ENCODE measurements at places on chromosomes 1 and 21.

- no peak for DNase-seq
Observed at GRCh38 chr1:159957824-159958268, 3.8 kb upstream of the SLAMF9 start.

GRCh38 chr1:212774584-212774983 lies 17.0 kb downstream of the NSL1 start:
- no peak for DNase-seq

DNA sequence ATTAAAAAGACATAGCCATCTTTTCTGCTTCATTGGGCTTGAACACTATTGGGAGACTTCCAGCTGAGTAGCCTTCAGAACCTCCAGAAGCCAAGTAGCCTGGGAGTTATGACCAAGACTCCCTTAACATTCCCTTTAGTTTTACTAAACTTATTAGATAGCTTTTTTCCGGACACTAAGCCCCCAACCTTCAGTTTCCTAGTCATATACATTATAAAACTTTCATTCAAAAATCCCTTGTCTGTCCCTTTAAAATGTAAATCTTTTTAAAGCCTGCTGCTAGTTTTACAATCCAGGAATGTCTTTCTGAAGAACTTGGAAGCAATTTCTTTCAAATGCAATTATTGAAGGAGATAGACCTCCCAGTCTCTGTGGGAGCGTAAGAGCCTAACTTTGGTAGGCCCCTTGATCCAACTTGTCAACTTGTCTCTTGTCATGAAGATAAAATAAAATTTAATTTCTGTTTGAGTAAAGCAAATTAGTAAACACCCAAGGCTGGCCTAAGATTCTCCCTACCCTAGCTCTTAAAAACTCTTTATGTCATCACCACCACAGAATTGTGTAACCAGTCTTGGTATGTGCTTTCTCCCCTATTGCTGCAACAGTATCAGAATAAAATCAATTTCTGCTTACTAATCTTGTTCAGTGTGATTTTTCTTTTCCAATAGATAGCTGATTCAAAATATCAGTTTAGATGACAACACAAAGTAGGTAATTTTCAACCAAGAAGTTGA lies 796.2 kb downstream of the PLA2G4A start:
- DNase-seq, result no peak

DNA sequence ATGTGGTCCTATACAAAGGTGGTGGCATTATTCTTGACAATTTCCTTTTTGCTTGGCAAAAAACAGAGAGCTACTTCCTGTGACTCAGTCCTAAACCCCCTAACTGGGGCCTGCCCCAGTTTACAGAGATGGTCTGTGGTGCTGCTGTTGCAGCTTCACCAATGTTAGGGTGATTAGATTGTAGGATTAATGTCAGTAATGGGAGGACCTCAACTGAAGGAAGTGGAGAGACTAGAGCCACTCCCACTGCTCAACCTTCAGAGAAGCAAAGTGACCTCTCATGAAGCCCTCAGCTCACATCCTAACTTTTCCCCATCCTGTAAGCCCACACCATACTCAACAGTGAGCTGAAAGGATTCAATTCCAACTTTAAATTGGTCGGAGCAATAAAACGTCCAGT lies 3.6 kb downstream of the S100A6 start:
- DNase-seq, result no peak

GRCh38 chr1:38125837-38126520 lies 79.4 kb upstream of the POU3F1 start:
- no peak for DNase-seq

DNA sequence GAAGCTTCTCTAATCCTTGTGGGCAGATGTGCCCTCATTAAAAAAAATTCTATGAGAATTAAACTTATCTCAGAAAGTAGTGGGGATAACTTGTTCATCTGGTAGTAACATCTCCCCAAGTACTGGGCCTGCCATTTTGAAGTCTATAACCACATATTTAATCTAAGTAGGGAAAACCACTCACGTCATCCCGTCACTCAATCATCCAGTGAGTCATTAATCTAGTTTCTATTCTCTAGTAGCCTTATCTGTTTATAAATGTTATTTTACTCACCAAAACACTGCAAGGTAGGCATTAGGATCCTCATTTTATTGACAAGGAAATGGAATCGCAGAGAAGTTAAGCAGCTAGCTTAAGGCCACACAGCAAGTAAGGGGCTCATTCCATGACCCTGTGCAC lies 221.9 kb downstream of the ATG4C start:
- no peak for DNase-seq

DNA sequence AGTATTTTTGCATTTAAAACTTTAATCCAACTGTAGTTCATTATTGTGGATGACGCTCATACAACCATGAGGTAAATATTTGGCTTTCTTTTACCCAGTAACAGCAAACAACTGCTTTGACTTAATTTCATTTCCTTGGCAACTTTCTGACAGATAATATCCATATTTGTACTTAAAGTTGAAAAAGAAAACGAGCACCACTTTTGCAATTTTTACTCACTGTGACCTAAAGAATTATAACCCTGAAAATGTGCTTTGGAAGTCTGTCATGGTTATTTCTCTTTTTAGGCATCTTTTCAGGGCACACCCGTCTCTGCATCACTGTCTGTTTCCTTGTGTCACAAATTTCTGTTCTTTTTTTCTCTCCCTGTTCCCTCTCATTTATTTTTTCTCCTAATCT lies 918 bp upstream of the CD2 start:
- DNase-seq, result no peak

DNA sequence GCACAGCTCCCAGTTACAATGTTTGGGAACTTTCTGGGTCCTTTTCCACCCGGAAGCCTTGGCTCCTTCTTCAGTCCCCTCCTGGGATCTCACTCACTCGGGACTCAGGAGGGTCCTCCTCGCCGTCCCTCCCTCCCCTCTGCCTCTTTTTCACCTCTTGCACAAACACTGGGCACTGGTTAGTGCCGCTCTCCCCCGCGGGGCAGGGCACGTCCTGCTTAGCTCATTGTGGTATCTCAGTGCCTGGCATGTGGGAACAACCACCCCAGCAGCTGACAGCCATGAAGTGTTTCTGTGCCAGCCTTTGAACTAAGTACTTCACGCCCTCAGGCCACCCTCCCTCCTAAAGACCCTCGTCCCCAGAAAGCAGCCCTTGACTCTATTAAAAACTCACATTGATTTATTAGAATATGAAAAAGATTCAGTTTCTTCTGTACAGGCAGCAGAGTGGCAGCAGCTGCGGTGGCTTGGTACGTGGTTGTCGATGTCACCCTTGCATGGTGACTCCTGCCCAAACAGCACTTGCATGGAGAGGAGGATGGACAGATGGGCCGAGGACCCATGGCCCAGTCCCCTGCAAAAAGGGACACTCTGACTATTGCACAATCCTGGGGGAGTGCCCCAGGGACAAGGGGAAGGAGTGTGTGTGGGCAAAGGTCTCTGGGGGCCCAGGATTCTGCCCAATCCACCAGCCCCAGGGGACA lies 56.3 kb downstream of the SLC9A1 start:
- no peak for DNase-seq

GRCh38 chr1:204323887-204324286 lies 35.8 kb downstream of the PLEKHA6 start:
- no peak for DNase-seq

GRCh38 chr1:86271046-86271445 lies 114.5 kb upstream of the COL24A1 start:
- no peak for DNase-seq

DNA sequence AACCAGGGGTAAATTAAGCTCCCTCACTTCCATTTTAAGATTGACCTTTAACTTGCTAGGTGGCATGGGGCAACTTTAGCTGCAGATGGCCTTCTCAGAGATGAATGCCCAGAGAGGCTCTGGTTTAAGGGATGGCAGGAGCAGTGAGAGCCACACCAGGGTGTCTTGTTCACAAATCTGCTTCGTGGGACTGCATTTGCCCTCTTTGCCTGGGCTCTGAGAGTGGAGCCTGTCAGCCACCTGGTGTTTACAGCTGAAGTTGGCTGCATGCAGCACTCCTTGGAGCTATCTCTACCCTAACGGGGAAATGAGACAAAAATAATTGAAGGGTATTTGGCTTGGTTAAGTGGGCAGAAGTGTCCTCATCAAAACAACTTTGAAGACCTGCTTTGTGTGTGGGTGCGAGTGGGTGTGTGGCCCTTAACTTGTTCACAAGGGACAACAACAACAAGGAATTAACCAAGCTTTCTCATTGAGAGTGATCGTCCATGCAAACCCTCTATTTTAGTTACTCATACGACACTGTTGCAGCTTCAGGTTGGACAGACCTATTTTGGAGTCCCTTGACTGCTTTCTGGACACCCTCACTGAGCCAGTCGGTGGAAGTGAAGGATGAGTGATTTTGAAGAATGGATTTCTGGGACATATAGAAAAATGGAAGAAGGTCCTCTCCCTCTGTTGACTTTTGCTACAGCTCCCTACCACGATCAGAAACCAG lies 29.8 kb downstream of the PGM1 start:
- DNase-seq, result no peak

DNA sequence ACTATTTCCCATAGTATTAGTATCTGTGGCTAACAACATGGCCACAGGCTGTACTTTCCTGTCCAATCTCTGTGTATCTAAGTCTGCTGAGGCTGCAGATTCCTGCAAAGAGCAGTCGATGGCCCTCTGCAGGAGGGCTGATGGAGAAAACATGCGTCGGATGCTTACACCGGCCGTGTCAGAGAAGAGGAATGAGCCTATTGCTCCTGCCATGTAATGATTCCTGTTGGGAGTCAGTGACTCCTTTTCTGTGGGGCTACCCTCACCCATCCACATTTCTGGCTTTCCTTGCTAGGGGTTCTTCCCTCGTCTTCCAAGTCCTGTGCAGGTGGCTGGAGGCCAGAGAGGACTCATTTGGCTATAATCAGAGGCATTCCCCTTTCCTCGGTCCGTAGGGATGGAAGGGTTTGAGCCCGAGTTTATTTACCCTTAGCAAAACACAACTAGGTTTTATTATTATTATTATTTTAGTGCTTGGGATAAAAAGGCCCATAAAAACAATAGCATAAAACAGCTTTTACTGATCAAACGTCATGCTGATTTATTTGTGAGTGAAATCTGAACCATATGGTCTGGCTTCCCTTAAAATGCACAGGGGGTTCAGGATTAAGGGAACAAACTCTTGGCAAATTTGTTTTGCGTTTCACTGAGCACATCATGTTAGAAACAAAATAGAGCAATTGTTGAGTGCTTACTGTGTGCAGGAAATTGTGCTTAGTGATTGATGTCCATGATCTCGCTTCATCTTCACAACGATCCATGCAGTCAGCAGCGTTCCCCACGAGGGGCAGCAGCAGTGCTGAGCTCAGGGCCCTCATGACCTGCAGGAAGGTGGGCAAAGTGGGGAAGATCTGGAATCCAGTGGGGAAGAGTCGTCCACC lies 70.8 kb downstream of the KIF26B start:
- DNase-seq, result no peak

All from aorta (tissue), 5 donors.